ENCODE measurements at places on chromosomes 5 and 9.

DNA sequence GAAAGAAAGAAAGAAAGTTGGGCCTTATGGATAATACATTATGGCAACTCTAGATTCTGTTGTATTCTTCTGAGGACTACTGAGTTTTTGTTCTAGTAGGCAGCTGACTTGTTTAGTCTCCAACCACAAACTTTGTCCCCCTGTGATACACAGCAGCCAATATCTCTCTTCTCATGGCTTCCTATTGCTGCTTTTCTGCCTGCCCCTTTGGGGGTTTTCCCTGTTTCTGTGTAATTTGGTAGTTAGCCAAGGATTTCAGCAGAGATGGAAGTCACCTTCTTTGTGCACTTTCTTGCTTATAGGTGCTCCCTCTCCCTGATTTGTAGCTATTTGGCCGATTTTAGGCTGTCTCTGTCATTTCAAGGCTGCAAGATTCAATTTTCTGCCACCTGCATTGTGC is 109.6 kb downstream of the FGF1 start:
- DNase-seq: no peak

DNA sequence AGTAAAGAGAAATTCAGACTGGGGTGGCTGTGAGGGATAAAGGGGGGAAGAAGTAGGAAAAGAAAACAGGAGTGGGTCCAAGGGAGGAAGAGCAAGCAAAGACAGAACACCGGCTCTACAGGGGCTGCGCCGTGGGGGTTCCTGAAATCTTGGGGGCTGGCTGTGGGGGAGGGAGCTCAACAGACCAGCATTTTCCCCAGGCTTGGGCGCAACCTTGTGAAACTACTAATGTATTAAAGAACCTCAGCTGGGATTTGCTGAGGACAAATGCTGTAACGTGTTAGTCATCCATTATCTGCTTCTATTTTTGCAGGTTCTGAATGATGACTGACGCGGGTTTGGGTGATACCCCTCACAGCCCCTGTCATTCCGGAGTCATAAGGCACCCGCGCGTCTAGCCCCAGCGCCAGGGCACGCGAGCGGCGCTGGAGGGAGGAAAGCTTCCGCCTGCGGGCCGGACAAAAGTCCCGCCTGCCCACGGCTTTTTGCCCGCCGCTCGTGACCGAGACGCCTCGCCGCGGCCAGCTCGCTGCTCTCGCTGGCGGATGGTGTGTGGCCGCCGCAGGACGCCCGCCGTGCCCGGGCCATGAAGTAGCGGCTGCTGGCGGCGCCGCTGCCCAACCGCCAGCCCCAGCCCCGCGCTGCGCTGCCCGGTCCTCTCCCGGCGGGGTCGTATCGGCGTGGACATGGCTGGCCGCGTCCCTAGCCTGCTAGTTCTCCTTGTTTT is 110.6 kb downstream of the PAM start:
- no peak for DNase-seq

- no peak for DNase-seq
Observed at GRCh38 chr5:115191474-115192031, 21.8 kb upstream of the TRIM36 start.

- DNase-seq: no peak
Observed at GRCh38 chr5:109041317-109041716, 293.6 kb downstream of the FER start.

- no peak for DNase-seq
Observed at GRCh38 chr9:81804306-81804705, 115.0 kb upstream of the TLE1 start.

DNA sequence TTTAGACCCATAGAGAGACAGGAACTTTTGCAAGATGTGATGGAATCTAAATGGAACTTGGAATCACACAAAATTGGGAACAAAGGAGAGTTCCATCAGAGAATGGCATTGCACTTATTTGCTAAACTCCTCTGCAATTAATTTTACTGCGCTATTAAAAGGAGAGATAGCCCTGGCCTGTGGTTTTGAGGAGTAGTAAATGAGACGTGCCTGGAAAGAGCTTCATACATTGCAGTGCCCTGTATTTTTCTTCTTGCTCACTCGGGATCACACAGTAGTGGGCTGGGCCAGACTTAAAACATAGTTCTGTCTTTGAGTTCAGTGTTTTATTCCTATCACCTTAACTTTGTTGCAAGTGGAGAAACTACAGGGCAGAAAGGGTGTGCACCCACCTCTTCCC is 94.4 kb upstream of the SLC27A6 start:
- DNase-seq: no peak

DNA sequence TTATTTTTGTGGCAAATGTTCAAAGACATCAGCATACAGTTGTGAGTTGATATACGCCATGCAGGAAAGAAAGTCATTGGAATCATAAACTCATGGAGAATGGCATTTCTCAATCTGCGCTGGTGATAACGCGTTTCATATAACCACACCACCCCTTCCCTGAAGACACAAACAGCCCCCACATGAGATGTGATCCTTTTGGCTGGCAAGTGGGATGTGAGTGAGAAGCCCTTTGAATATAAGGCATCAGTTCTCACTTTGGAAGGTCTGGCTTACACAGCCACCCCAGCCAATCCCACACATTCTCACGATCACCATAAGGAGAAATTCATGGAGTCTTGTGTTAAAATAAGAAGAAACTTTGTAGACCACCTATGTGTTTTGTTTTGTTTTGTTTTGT is 725.0 kb downstream of the PRELID2 start:
- DNase-seq: no peak

DNA sequence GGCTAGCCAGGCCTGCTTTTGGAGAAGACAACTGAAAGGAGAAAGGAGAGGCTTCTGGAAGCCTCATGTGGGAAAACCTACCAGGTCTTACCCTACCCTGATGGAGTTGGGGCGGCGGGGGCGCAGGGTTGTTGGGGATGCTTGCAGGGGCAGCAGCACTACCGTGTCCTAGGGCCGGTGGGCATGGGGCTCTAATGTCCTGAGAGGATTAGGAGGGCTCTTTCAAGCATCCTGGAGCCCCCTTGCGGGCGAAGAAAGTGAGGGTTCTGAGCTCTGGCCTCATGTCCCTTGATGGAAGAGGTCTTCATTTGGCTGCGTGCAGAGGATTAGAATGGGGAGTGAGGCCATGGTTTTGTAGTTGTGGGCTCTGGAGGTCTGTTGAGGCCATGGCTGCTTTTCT is 86.9 kb upstream of the PITX1 start:
- DNase-seq: no peak

DNA sequence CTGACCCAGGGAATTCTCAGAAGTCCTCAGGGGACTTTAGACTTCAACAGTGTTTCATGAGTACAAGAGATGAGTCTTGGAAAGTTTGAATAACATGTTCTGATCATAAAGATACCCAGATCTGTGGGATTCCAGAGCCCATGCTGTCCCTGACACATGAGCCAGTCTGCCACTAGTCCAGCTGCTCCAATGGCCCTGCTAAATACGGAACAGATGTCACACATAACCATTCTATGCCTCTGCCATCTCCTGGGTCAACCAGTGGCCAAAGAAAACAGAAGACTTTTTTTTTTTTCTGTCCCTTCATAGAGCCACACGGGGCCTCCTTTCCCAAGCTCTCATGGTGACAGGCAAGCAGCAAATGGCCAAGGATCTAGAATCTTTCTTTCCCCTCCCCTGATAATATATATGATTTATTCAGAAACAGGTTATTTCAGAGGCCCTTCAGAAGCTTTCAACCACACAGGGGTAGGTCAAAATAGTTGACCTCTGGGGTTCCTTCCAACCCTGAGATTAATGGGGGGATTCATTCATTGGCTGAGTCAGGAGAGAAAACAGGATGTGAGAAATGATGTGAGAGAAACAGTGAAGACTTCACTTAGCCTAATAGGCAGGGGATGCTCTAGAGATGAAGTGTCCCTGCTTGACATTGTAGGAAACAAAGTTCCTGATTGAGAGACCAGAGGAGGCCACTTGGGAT is 367.7 kb downstream of the CDK5RAP2 start:
- no peak for DNase-seq

DNA sequence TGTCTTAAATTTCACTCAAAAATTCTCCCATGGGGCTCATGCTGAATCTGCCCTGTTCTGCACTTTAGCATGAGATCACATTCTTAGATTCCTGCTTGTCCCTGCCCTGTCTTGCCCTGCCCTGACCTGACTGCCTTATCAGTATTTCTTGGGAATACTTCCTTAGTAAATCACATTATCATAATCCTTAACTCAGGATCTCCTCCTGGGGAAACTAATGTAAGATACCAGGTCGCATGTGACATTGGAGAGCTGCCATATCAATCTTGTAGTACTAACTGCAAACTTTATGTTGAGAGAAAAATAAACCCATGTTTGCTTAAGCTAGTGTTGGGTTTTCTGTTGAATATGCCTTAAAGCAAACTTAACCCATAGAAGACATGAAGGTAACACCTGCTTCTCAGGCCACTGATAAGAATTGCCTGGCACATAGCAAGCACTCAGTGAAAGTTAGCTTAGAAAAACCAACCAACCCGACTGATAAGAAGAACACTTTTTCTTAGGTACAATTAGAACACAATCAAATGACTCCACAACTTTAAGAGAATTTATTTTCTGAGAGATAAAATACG is 53.3 kb downstream of the IL33 start:
- DNase-seq: no peak

- no peak for DNase-seq
Observed at GRCh38 chr5:52665559-52665958, 122.2 kb upstream of the ITGA1 start.

DNA sequence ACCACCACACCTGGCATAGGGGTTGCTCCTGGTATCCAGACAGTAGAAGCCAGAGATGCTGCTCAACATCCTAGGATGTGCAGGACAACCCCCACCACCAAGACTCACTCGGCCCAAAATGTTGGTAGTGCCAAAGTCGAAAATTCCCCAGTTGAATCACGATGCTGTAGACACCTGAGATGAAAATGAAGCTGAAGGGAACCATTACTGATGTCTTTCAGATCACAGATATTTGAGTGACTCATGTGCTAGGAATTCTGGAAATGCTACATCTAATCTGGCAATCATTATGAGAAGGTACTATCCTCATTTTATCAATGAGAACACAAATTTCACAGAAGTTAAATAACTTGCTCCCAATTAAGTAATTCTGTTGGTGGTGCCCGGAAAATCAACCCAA is 21.0 kb upstream of the UBE2QL1 start:
- no peak for DNase-seq

DNA sequence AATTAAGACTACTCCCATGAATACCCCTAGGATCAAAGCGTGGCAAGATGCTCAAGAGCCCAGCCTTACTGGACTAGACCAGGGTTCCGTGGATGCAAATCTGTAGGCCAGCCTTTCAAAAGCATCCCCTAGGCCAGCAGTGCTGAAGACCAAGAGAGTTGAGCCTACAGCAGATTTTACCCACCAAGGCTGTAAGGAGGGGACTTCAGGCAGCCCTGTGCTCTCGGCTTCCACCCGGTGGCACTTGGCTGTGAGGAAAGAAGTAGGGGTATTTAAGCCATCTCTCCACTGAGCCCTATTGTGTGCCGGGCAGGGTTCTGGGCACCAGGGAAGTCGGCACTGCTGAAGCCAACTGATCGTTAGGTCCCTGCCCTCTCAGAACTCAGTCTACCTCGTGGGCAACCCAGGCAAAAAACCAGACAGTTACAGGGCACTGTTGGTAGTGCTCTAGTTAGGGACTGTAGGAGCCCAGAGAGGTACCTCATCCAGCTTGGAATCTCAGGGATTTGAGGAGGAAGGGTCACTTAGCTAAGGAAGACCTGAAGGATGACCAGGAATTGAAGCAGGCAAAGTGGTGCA is 25.5 kb downstream of the TCF7 start:
- DNase-seq: no peak

GRCh38 chr5:142587354-142587965 is 98.4 kb downstream of the FGF1 start:
- DNase-seq: no peak

- DNase-seq: no peak
Observed at GRCh38 chr9:96299823-96300222, 2.2 kb downstream of the HSD17B3 start.

- no peak for DNase-seq
Observed at GRCh38 chr9:71677209-71677608, 91.1 kb downstream of the CEMIP2 start.

- no peak for DNase-seq
Observed at GRCh38 chr5:36279054-36279698, 22.5 kb downstream of the RANBP3L start.

GRCh38 chr5:111680737-111681413 is 76.1 kb downstream of the NREP start:
- DNase-seq: no peak

DNA sequence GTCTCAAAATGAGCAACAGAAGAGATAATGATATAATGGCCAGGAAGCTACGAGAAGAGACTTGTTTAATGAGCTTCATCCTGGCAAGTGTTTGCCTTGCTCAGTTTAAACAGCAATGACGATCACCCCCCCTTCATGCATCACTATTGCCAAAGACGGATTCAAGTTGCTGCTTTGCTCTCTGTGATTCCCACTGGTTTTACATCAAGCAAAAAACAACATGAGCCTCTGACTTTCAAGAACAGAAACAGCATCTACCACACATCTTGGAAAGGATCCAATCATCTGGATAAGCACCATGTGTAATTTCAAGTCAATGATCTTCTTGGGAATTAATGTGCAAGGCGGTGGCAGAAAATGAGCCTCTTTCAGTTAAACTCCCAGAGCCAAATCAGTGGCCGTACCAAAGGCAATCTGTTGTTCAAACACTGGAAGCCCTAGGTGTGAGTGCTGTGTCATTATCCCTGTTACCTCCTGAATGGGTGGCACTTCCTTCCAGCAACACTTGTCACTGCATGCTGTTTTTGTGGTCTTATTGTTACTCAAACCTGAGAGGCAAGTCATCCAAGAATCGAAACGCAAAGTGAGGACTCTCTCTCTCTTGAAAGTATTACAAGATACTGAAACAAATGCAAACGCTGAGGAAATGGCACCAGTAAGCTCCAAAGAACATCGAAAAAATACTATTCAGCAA is 72.8 kb downstream of the MED27 start:
- DNase-seq: no peak

GRCh38 chr9:92179286-92180001 is 64.2 kb upstream of the SPTLC1 start:
- DNase-seq: no peak

All from stimulated activated CD4-positive, alpha-beta T cell treated with anti-CD3 and anti-CD28 coated beads, Interleukin-1b, Interleukin-23, amount 100 ng/mL, for 4 hours (primary cell).